Cardiac septum (tissue), 1 donor: ENCODE measurements at places on chromosomes 11 and 22. TPM values are rescaled to one million over a fixed set of nuclear protein-coding genes. Genes with fewer than 3 reads are reported as not detected.
A peak's percentile ranks its signal among the peaks of the same experiment; 100 is the strongest.

APOL1 gene
- total RNA-seq = 25.6 TPM

C11orf87 gene
- total RNA-seq = 0.03 TPM

SDHD gene
- total RNA-seq = 209 TPM

PLA2G3 gene
- total RNA-seq = not detected

CDON gene
- 4.4 TPM for total RNA-seq

ELF5 gene
- not detected for total RNA-seq

CCDC73 gene
- total RNA-seq = not detected

OR52W1 gene
- total RNA-seq = not detected

FLRT1 gene
- total RNA-seq = 1.2 TPM

DSCAML1 gene
- 1.2 TPM for total RNA-seq

DNA sequence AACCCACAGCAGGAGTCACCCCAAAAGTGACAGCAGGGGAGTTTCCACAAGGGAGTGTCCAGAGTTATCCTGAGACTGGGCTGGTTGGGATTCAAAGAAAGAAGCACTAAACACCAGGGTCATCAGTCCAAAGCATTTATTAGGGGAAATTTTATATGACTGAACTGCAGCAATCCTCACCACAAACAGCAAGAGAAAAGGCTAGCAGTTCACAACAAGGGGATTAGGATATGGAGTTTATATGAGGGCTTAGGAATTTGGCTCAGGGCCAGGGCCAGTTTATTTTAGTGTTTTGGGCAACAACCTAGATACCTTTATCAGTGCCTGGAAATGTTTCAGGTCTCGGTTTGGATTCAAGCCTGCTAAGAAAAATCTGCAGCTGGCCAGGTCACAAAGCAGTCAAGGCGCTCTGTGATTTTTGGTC is 4.6 kb upstream of the TMEM126A start:
- no peak for DNase-seq

DNA sequence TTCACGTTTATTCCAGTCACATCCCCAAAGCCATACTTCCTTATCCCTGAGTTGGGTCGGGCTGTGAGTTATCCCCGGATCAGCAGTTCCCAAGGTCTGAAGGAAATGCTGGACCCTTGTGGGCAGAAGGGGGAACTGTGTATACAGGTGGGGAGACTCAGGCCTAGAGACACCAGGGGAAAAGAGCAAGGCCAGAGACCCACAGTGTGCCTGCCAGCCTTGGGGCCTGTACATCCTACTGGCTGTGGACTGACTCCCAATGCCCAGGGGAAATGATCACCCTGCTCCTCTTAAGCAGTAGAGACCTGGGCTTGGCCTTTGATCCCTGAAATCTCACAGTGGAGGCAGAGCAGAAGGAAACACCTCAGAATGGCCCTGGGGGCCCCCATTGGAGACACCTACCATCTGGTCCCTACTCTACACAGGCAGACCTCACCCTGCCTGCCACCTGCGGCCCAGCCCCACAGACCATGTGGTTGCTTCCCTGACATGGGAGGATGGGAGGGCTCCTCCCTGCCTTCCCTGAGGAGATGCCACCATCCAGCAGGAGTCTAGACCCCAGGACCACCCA is 1.3 kb downstream of the SELENOM start:
- no peak for DNase-seq

- DNase-seq = no peak
Observed at GRCh38 chr11:76523786-76524436, 79.1 kb downstream of the EMSY start.

DNA sequence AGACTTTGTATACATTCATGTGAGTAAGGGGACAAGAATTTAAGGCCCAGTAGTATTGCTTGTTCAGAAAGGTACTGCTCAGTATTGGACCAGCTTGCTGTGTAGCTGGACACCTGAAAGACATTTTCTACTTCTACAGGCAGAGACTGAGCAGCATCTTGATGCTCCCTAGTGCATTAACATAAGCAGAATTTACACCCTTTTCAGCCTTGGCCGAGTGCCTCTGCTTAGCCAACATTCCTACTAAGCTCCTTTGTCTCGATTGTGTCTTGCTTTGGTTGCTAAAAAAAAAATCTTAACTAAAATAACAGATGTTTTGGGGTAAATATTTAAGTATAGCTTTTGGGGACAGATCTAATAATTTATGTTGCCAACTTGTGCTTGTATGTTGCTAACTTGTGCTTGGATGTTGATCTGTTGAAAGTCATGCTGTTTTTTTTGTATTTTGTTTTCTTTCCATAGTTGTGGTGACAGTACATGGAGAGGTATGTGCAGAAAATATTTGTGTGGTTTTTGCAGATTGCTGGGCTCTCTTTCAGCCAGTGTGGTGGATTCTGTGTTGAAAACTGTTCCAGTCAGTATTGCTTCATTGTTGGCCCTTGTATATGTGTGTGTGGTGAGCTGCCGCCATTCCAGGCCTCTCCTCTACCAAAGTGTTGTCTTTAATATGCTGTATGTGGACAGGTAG is 3.7 kb downstream of the PTS start:
- DNase-seq = no peak

DNA sequence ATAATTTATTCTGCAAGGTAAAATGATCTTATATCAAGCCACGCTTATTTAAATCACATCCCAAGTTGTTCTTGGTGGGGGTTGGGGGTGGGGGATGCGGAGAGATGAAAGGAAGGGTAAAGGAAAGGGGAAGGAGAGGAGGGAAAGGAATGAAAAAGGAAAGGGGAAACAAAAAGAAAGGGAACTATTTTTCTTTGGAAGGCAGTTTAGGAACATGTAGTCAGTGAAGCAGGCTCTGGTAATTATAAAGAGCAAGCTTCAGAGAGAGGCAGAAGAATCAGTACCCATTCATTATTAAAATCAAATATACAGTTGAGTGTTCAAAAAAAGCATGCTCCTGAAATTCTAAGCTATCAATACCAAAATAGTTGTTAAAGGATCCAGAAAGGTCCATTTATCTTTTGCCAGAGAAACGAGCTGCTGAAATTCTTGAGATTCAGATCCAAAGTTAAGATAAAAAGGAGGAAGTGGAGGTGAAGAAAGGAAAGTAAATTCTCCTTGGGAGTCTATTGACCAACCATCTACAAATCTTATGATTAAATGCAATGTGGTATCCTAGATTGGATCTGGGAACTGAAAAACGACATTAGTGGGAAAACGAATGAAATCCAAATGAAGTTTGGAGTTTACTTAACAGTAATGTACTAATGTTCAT is 107.4 kb downstream of the SGSM3 start:
- no peak for DNase-seq

DNA sequence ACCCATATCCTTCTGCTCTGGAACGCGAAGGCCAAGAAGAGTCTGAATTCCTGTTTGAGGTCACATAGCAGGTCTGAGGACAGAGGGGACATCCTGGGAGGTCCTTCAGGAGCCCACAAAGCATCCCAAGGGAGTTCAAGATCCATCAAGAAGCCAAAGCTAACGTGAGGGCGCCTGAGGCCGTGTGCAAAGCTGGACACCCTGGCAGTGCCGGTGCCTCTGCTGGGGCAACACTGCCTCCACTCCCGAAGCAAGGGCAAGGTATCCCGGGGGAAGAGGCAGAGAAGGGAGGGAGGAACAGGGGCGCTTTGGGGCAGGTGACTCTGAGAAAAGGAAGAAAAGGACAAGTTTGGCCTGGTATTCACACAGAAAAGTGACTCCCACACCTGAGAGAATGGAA is 50.3 kb upstream of the CDON start:
- no peak for DNase-seq

DNA sequence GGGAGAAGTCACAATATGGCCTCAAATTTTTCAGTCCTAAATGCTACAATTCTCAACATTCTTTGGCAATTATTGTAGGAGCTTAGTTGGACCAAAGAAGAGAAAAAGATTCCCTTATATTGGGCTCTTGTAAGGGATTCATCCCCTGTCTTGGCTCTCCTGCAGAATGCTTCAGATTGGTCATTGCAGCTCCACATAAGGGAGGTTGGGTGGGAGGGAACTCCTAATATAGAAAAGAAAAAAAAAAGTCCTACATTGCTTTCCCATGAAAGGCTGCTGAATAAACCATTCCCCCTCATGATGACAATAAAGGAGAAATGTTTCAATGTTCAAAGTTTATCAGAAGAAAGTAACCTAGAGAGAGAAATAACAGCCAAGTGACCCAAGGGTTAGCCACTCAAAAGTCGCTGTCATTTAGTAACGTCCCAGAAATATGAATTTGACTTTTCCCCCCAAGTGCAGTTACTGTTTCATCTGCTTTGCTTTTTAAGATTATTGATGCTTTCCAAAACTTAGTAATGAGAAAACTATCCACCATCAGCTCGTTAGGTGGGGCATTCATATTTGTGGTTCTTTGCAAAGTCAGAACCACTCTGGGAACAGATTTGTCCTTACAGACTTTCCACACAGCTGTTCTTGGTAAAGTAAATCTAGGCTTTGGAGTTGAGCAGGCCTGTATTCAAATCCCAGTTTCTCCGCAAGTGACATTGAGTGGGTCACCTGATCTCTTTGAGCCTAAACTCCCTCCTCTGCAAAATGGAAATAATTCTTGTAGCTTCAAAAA is 5.0 kb upstream of the SLC1A2 start:
- DNase-seq = no peak

DNA sequence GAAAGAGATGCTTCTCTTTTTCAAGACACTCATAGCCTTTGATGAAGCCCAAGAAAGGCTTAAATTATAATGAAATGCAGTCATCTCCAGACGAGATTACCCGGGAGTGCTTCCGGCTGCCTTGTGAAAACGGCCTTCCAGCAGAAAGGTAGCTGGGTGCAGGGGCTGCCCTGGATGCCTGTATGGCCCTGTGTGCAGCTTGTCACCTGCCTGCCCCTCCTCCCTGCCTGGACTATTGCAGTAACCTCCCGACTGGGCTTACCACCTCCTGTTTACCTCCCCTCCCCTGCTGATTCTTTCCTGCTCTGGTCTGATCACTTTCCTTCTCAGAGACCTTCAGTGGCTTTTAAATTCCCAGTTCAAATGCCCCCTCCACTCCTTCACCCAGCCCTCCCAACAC is 126.4 kb upstream of the SYT13 start:
- peak; percentile 57 for DNase-seq

- DNase-seq = no peak
Observed at GRCh38 chr11:118900535-118901384, 17.1 kb downstream of the CXCR5 start.

DNA sequence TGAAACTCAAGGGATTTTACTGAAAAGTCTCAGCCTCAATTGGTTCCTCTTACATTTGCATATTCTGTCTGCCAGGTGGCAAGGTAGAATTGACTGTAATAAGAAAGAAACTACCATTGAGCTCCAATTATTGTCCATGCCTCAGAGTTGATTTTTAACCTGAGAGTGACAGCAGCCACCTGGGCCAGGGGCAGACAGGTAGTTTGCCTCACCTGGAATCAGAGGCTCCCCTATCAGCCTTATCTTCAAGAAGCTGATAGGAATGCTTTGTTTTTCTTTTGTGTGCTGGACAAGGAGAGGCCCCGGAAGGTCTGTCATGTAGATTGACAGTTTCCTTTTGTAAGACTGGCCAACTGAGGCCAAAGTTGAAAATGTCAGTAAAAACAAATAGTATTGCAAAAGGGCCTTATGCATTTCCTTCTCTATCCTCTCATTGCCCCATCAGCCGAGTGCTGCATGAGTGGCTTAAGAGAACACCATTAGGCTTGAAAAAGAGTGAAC is 34.1 kb downstream of the CD44 start:
- DNase-seq = no peak

DNA sequence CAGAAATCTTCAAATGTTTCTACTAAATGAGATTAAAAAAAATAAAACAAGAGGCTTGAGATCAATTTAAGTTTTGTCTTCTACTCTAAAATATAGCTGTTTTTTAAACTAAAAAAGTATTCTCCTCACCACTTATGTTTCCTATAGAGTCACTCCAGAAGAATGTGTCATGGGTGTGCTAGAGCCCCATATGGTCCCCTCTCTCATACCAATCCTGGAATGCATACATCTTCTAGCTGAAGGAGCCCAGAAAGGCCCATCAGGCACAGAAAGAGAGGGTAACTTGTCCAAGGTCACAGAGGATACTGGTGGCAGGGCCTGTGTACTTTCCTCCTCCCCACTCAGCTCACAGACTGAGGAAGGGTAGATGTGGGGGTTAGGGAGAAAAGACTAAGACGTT is 34.4 kb downstream of the RELT start:
- no peak for DNase-seq

- no peak for DNase-seq
Observed at GRCh38 chr11:59009661-59010060, 70.4 kb downstream of the GLYATL1 start.

DNA sequence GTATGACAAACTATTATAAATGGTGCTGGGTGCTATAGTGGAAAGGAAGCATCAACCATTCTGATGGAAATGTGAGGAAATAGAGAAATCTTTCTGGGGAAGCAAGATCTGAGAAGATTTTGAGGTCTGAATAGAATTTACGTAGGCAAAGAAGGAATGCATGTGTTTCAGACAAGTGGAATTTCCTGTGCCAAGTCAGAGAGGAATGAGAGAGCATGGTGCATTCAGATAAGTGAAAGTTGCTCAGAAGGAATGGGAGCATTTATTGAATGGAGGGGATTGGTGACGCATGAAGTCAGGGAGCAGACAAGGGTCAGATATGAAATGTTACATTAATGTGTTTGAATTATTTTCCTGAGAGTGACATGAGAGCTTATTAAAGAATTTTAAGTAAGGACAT is 725.5 kb downstream of the METTL15 start:
- no peak for DNase-seq

DNA sequence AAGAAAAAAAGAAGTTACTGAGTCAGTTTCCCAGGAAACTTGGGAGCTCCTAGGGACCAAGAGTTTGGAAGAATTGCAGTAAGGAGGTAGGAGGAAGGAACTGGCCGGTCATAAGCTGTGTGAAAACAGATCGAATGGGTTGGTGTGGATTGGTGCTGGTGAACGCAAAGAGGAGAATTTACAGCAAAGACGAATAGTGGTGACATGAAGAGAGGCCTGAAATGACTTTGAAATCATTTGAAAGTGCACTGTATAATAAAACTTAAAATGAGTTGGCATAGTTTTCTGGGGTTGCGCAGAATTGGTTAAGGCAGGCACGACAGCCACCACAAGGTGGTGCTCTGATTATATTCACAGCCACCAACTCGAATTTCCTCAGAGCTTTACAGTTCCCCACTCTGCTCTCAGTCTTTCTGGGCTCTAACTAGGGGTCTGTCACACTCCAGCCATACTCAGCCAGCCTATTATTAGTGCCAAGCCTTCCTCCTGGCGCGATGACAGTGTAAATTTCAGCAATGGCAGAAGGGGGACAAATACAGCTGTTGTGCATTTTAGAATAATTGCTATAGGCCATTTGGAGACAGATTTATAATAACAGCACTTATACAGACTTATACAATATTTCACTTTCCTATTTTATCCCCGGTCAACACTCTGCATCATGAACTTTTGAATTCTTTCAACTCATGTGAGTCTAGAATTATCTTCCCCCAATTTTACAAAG is 8.3 kb upstream of the HTR3B start:
- no peak for DNase-seq

DNA sequence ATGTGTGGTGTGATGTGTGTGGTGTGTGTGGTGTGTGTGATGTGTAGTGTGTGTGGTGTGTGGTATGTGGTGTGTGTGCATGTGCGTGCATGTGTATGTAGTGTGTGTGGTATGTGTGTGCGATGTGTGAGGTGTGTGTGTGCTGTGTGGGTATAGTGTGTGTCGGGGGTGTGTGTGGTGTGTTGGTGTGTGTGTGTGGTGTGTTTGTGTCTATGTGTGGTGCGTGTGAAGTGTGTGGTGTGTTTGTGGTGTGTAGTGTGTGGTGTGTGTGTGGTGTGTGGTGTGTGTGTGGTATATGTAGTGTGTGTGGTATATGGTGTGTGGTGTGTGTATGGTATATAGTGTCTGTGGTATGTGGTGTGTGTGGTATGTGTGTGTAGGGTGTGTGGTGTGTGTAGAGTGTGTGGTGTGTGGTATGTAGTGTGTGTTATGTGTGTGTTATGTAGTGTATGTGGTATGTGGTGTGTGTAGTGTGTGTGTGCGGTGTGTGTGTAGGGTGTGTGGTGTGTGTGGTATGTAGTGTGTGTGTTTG is 5.0 kb upstream of the PPP6R2 start:
- DNase-seq = no peak
